ENCODE measurements at places on chromosomes 13 and 19. TPM values are rescaled to one million over a fixed set of nuclear protein-coding genes. Genes with fewer than 3 reads are reported as not detected.

DNA sequence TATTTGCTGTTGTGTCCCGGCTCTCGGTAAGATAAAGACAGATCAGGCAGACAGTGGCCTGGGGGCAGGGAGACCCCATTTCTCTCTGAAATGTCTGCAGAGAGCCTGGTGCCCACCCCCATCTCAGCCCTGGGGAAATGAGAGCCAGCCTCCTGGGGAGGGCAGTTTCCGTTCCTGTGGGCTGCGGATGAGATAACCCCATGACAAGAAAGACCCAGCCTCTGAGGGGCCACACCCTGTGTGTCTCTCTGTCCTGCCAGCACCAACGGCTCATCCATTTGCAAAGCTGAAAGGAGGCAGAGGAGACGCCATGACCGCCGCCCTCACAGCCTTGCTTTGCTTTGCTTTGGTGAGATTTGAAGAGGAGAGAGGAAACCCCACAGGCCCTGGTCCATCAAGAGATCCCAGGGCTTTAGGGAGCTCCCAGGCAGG is 28.1 kb upstream of the KIR3DL3 start:
- no peak for DNase-seq

DNA sequence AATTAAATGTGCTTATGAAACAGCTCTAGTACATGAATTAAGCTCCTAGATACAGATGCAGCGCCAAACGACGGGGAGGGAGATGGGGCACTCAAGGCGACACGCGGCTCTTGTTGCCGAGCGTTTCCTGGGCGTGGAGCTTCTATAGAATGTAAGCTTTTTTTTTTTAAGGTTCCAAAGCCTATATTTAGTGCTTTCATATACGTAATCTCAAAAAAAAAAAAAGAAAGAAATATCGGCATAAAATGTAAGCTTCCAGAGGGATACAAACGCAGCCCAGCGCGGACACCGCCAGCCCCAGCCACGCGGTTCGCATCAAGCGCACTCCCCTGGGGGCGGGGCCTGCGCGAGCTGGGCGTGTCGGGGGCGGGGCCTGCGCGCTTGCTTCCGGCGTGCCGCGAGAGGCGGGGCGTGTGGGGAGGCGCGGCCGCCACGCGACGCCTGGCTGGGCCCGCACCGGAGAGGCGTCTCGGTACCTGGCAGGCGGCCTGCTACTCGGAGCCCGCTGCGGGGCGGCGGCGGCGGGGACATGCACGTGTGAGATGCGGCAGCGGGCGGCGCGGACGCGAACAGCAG is at the start of gene URI1:
Gene URI1, plus strand, starts transcription at position 412 of the 576 bp plus-strand sequence. CDS start 309 bp downstream, outside the sequence.
- DNase-seq, result peak; percentile 96

- DNase-seq, result no peak
Observed at GRCh38 chr19:29401712-29402421, 123.9 kb upstream of the VSTM2B start.

Gene ZNF763
- total RNA-seq, result 3.1 TPM

Gene OR7E24
- total RNA-seq, result not detected

Gene LRG1
- 0.43 TPM for total RNA-seq
